HEK293T (cell line): ENCODE measurements at places on chromosomes 6 and 20.

GRCh38 chr20:32189123-32189410 is 18.5 kb downstream of the PLAGL2 start:
- no peak for DNase-seq

DNA sequence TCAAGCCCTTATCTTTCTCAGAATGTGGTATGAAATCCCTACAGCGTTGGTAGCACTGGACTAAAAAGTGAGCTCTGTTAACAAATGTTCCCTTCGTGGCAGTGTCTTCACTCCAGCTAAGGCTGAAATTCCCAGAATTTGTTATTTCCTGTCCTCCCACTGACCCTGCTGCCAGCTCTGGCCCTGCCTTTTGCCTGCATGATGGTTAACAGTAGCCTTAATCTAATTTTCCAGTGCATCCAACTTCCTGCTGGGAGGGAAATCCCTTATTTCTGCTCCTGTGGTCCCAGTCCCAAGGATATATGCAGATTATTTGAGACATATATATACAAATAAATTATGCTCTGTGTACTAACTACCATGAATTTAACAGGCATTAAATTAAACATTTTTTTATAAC is 157.2 kb upstream of the CARMIL1 start:
- DNase-seq, result no peak

GRCh38 chr20:56873836-56874235 is 244.7 kb downstream of the TFAP2C start:
- DNase-seq, result no peak

DNA sequence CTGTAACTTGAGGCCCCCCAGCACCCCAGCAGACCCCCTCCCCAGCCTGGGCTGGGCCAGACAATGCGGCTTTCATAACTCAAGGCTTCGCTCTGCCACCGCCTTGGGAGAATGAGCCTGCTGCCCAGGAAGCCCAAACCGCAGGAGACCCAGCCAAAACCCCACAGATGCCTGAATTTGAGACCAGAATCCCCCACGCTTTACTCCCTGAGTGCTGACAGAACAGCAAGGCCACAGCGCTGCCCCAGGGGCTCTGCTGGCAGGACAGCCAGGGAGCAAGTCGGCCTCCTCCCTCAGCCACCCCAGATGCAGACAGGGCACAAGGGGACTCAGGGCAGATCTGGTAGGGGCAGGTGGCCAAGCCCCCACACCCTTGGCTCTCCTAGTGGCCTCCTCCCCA is 2.2 kb downstream of the MDFI start:
- no peak for DNase-seq

GRCh38 chr6:132475925-132476324 is 37.0 kb downstream of the STX7 start:
- DNase-seq, result no peak

DNA sequence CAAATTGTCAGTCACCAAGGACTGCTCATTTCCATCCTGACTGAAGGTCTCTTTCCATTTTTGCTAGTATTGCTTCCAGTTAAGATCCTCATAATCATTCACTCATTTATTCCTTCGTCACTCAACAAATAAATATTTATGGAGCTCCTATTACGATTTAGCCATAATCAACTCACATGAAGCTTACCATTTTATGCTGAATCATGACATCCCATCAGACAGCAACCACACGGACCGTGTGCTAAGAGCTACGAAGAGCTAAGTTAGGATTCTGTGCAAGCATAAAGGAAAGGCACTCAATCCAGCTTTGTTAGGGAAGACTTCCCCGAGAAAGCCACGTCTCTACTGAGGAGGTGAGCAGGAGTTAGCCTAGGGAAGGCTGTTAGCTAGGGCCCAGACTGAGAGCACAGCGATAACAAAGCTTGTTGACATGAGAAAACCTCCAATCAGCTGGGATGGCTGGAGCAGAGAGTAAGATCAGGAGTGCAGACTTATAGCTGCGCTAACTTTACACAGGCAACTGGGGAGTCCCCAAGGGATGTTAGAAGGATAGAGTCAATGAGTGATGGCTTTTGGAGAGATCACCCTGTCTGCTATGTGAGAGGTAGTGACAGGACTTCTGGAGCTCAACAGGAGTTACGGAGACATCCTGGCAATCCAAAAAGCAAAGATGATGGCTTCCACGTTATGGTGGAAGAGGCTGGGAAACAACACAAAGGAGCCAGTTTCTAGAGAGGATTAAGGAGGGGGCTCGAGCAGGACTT is 2.6 kb upstream of the GID8 start:
- DNase-seq, result no peak

GRCh38 chr6:118558464-118559217 is 10.5 kb downstream of the PLN start:
- DNase-seq, result no peak

- no peak for DNase-seq
Measured at GRCh38 chr6:16519265-16520242, 241.7 kb downstream of the ATXN1 start.
